PC-9 (cell line): ENCODE measurements at places on chromosomes 3 and 15. TPM values are rescaled to one million over a fixed set of nuclear protein-coding genes. Genes with fewer than 3 reads are reported as not detected.

DNA sequence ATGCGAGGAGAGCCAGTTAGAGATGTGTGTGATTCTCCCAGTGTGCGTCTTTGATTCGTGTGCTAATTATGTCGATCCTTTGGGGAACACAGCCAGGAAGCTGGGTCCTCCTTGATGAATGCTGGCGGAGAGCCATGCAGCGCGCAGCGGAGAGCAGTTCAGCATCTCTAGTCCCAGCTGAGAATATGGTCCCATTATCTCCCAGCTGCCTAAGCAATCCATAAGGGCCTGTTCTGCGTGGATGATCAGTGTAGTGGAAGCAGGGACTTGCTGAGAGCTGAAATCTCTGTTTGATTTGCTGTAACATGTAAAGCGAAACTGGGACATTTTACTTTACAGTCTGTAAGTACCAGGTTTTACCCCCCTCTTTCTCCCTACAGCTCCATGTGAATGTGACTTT lies 412.7 kb downstream of the CNTN4 start:
- no peak for DNase-seq

- no peak for DNase-seq
Measured at GRCh38 chr3:157871838-157872460, 234.3 kb downstream of the SHOX2 start.

GRCh38 chr15:62896969-62897486 lies 145.5 kb upstream of the TPM1 start:
- DNase-seq: peak; percentile 97

DNA sequence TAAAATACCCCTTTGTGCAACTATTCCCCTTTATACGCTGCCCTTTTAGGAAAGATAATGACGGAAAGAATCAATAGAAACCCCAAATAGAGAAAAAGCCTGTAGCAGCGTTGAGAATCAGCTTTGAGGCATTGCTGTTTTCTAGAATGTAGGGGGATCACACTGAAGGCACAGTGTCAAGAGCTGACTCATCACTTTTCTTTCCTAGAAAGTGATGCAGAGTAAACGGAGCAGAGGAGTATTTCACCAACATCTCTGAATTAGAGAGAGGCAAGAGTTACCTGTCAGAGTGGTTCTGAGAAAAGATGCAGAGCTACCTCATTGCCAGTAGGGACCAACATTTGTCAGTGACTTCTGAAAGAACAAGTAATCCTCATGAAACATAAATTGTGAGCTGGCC lies 269.8 kb upstream of the TMC3 start:
- DNase-seq: no peak

DNA sequence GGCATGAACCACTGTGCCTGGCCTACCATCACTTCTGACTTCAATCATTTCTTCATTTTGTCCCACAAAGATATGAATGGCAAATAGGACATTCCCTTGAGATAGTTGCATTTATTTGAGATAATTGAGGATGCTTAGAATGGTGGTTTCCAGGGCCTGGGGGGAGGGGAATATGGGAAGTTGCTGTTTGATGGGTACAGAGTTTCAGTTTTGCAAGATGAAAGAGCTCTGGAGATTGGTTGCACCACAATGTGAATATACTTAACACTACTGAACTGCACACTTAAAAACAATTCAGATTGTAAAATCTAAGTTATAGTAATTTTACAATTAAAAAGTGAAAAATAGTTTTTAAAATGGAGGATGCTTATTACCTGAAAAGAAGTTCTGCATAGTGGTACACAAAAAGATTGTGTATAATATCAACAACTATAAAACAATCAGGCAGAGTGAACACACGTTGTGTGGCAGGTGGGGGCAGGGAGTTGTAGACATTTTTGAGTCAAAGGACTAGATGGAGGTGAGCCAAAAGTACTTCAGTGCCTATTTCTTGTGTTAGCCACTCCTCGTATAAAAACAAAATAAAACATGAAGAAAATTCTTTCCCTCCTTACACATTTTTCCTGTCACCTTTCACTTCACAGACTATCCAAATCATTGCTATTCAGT lies 18.5 kb upstream of the RIOX2 start:
- DNase-seq: no peak

GRCh38 chr15:77606142-77607034 lies 26.3 kb downstream of the LINGO1 start:
- DNase-seq: no peak

DNA sequence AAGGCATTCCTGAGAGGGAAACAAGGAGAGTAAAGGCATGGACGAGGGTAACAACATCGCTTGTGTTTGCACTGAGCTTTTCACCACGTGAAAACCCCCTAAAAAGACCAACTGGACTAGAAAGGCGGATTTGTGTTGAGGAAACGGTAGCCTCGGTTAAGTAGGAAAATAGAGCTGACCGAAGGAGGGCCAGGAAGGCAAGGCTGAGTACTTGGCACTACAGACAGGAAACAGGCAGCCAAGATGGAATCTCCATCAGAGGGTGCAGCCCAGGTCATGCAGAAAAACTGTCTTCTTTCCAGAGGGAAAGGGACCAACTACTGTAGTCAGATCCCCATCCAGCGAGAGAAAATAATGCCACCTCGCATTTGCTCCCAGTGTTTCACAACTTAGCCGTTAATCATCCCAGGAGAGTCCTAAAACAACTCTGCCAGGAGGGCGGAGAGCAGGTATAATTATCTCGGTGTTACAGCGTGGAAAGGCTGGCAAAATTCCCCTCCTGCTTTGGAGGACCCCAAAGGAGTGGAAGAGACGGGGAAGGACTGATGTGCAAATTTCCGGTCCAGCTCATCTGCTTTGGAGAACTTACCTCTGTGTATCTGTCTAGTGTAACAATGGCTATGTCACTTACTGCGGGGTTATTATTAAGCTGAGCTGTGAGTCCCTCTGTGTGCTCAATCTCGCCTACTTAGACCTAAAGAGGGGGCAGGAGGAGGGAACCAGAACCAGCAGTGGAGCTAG lies 77.2 kb downstream of the MYO1E start:
- DNase-seq: peak; percentile 49

RPP14 gene
- total RNA-seq: 13.2 and 13.8 TPM in 2 replicates

C3orf62 gene
- 6.9 and 12.4 TPM in 2 replicates for total RNA-seq

POPDC2 gene
- 3.0 and 3.5 TPM in 2 replicates for total RNA-seq
